NCI-H1417 (cell line): ENCODE measurements at places on chromosomes 5 and 9.

DNA sequence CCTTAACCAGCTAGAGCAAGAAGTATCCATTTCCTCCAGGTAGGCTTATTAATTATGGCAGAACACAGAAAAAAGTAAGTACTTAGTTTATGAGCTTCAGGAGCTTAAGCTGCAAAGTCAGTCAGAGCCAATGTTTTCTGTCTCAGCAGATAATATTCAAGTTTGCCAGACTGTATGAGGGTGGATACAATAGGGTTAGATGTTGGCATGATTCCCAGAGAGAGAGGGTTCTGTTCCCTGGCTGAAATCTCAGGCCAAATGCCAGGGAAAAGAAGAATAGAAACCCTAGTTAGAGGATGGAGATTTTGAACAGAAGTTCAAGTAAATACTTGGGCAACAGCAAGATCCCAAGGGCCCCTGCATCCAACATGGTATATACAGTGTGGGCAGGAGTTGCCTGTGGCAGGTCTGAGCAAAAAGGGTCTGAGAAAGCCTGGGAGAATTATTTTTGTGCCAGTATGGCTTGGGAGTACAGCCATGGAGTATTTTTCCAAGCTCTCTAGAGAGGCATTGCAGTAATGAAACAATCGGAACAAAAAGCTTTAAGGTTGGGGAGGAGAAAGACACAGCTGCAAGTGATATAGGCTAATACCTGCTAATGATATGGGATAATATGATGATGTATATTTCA, 31.0 kb upstream of the ISOC1 start:
- DNase-seq: peak; percentile 41

DNA sequence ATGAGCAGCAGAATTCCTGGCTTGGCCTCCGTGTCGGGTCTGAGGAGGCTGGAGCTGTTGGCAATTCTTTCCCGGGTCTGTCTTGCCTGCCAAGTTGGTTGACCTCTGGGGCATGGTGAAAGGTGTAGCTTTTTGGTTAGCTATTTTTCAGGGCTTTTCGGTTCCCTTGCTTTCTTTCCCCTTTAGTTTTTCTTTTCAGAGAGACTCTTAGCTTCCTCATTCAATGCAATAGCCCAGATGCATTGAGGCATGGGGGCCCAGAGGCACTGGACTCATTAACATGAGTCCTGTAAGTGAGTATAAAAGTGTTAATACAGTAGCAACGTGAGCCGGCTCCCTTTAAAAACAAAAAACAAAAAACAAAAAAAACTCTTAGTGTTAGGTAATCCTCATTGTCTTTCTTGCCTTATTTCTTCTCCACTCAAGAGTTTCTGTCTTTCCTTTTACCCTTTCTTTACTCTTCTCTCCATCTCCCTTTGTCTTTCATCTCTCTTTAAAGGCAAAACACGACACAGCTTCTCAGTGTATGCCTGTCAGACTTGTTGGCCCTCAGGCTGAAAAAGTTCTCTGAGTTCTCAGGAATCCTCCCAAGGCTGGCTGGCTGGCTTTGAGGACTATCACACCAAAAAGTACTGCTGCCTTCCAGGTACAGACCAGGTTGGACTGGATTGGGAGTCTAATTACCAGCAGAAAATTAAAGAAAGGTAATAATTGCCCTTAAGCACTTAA, 289.9 kb upstream of the TUT7 start:
- no peak for DNase-seq

GRCh38 chr5:44660251-44660650, 148.5 kb upstream of the MRPS30 start:
- DNase-seq: no peak

DNA sequence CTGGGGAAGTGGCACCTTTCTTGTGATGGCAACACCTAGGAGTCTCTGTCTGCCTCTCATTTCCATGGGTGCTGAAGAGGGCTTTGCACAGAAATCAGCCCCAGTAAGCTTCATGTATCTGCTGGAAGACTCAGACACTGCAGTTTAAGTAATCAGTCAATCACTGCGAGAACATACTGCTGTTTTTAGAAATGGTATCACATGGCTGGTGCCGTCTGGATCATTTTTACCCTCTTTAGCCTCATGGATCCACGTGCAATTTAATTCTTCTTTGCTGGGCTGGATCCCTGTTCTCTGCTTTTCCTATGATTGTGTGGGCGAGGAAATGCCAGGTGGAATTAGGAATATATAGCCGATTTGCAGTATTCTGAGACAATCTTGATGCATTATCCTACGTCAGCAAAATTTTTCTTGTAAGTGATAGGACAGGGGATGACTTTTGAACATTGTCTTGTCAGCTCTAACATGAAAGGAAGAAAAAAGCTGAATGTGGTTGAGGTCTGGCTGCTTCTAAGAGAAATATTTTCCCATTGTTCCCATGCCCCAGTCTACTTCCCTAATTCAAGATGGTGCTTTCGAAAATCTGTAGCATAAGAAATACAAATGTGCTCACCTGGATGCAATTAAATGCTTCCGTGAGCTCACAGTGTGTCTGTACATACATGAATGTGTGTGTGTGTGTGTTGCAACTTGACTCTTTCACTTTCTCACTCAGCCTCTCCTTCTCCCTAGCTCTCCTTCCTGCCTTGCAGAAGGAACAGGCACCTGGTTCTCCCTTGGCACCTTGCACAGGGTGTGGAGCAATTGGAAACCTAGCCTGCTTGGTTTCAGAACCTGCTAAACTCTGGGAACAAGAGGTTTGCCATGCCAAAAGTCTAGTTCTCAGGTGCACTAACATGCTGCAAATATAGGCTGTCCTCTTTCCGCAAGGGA, 281.6 kb downstream of the NTRK2 start:
- no peak for DNase-seq

- no peak for DNase-seq
These were observed 77.5 kb downstream of the ZSWIM6 start for GRCh38 chr5:61409568-61409967.

DNA sequence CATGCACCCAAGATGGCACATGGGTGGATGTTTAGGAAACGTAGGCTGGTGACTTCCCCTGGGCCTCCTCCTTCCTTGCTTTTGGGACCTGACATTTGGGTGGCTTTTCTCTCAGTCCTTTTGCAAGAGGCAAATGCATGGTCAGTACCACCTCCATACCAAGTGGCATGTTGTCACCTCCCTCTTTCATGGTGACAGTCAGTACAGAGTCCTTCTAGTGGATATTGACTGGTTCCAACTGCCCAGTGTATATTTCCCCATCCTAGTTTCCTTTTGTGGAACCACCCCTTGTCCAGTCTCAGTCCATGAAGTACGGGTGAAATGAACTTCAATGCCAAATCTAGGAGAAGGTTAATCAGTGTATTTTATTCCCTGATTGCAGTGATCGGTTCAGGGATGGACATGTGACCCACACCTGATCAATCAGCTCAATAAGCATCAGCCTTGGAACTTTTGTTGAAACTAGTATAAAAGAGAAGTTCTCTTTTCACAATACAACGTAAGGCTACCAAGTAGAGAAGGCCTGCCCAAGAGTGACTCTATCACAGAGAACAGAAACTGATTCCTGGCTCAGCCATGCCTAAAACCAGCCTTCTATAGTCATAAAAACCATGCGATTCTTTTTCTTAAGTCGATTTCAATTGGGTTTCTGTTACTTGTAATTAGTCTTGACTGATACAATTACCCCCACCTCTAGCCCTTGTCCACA, 143.4 kb upstream of the KLF9 start:
- no peak for DNase-seq

- peak; percentile 9 for DNase-seq
These were observed 42.8 kb downstream of the CAMSAP1 start for GRCh38 chr9:135864447-135865049.

DNA sequence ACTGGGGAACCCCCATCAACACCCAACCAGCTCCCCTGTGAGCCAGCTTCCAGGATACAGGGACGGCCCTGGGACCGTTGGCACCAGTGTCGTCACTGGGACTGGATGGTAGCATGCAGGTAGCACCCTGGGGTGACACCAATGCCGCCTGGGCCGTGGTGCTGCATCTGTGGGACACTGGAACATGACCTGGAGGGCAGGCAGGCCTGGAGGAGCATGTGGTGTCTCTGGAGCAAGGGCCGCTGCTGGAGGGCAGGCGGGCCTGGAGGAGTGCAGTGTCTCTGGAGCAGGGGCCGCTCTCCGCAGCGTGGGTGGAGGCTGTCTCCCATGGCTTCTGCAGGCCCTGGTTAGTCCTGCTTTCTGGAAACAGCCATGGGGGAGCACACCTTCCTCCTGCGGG, 13.1 kb downstream of the LPCAT1 start:
- DNase-seq: no peak

DNA sequence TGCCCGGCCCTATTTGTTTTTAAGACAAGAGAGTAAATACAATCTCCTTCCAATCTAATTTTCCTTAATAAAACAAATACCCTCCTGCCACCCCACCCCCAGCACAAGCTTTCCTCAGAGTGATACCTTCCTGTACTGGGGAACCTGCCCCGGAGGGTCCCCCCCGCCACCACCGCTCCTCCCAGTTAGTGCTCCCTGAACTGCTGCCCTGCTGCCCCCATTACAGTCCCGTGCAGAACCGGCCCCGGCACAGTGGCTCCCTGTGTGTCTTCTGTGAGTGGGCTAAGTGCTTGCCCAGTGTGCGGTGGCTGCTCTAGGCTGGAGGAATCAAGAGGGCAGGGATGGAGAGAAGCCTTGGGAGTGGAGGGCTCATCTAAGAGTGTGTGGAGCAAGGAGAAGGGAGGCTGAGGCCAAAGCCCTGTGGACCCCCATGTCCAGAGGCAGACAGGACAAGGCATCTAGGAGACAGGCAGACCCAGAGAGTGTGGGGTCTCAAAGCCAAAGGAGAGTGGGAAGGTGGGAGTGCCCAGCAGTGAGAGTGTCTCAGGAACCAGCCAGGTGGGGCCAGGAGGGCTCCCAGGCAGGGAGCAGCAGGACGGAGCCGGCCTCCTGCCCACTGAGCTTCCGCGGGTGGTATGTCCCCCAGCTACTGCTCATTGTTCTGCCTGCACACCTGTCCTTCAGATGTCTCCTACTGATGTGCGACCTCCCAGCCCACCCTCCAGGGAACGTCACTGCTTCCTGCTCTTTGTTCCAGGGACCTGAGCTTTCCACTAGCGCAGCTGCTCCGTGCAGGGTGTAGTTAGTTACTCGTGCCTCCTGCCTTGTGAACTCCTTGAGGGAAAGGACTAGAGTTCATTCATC, 129.0 kb downstream of the DAB2IP start:
- DNase-seq: peak; percentile 41

DNA sequence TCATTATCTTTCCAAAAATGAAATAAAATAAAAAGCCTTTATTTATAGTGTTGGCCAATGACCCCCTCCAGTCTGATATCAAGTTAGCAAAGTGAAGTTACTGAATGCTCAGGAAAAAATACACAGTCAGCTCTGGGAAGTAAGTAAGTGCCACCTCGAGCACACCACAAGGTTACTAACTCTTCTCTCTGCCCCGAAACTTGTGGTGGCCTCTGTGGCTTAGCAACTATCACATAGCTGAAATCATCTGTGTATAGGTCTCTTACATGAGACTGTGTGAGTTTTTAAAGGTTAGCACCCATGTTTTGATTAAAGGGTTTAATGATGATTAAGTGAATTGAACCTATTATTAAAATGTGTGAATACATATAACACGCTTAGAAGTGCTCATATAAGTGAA, 161.4 kb upstream of the KLF4 start:
- no peak for DNase-seq
